ENCODE measurements at places on chromosomes 2 and 18.

GRCh38 chr2:12270876-12271588 lies 445.7 kb upstream of the TRIB2 start:
- no peak for DNase-seq

DNA sequence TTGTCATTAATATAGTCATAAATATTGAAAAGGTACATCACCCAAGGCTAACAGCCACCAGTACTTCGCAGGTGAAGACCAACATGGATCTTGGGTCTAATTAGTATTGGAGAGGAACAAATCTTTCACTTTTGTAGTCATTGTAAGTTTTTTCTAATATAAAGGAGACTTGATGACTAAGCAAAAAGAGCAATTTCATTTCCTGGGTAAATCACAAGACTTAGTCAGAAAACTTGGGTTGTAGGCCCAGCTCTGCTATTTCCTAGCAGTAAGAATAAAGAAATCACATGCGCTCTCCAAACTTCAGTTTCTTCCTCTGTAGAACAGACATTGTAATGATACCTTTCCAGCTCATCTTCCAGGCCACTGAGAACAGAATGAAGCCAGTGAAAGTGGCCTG lies 40.9 kb downstream of the NRP2 start:
- no peak for DNase-seq

- DNase-seq, result no peak
Observed at GRCh38 chr2:128395196-128395595, 76.5 kb upstream of the HS6ST1 start.

GRCh38 chr2:121791290-121791689 lies 35.8 kb downstream of the TSN start:
- no peak for DNase-seq

DNA sequence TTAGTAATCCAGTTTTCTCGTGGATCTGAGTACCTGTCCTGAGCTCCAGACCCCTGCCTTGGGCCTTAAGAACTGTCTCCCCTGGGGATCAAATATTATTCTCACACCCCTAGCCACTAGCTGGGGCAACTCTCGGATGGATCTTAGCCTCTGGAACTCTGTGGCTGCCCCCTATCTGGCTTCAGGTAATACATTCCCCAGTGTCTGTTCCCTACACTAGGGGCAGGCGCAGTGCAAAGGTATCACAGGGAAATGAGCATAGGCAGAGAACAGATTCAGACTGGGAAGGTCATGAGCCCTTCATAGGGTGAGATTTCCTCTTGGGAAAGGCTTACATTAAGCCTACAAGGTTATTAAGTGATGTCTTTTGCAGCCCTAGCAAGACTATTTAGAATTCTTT lies 11.2 kb upstream of the SIX2 start:
- no peak for DNase-seq

All from NCI-H1694 (cell line).